ENCODE measurements at places on chromosomes 3 and 15.

- no peak for DNase-seq
These were observed 40.5 kb downstream of the SEMA3G start for GRCh38 chr3:52404391-52404790.

GRCh38 chr3:190088890-190089289 is 31.8 kb downstream of the P3H2 start:
- DNase-seq, result no peak

DNA sequence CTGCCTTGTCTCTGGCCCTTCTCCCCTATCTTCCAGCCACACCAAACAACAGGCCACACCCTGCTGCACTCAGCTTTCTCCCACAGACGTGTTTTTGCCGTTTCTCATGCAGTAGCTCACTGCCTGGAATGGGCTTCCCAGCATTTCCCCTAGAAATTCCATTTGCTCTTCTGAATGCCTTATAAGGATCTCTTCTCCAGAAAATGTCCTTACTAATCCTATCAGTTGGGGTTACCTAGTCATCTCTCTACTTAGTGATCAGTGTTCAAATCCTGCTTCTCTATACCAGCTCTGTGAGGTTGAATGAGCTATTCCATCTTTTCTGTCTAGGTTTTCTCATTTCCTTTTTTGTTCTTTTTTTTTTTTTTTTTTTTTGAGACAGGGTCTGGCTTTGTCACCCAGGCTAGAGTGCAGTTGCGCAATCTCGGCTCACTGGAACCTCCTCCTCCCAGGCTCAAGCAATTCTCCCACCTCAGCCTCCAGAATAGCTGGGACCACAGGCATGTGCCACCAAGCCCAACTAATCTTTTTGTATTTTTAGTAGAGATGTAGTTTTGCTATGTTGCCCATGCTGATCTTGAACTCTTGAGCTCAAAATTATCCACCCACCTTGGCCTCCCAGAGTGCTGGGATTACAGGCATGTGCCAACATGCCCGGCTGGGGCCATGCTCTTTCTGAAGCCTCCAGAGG is 98.2 kb upstream of the CHD2 start:
- DNase-seq, result no peak

DNA sequence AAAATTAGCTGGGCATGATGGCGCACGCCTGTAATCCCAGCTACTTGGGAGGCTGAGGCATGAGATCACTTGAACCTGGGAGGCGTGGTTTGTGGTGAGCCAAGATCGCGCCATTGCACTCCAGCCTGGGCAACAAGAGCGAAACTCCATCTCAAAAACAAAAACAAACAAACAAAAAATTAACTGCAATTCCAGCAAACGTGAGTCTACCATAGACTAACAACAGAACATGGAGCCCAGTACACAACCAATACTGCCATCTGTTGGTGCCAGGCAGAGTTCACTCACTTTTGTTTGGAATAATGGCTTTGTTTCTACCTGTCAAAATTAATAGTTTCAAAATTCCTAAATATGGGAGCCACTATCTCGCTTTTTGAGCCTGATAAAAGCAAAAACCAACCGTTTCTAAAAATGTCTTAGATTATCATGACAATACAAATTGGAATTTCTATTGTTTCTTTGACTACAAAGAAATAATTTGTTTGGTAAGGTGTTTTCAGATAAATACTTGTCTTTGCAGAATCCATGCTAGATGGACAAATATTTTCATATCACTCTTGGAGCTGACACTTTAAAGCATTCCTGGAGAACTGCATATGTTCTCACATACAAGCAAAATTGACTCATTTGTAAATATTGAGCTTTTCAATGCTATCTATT is 45.0 kb downstream of the GPR176 start:
- no peak for DNase-seq

DNA sequence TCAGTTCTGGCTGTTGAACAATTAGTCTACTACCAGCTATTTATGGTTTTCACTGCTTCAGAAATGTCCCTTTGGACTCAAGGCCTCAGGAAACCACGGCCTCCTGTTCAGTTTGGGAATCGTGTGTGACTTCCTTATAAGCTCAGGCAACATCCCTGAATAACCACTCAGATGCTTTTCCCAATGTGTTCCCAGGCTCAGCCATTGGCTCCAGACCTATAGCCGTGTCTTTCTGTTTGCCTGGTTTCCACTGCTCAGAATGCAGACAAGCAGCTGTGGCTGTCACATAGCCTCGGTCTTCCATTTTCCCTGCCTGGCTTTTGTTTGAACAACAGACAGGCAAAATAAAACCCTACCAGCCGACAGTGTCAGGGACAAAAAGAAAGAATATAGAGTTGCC is 63.2 kb upstream of the ATP2B2 start:
- no peak for DNase-seq

DNA sequence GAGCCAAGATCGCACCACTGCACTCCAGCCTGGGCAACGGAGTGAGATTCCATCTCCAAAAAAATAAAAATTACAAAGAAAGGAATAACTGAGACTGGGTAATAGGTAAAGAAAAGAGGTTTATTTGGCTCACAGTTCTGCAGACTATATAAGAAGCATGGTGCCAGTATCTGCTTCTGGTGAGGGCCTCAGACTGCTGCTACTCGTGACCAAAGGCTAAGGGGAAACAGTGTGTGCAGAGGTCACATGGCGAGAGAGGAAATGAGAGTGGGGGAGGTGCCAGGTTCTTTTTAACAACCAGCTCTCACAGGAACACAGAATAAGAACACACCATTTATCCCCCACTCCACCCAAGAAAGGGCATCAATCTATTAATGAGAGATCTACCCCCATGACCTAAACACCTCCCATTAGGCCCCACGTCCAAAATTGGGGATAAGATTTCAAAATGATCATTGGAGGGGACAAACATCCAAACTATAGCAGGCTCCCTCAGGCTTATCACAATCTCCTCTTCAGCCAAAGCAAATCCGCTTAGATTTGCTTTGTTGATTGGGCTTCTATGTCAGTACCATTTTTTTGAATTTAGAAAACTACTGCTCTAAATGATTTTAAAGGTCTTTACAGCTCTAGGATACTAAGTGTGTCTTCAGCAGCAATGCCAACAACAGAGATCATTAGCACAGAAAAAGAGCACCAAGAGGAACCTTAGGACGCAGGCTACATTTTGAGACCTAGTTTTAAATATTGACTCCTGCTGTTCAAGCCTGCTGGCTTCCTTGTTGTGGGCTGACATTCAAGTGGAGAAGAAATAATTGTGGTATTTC is 84.2 kb upstream of the TBL1XR1 start:
- DNase-seq, result no peak

- no peak for DNase-seq
These were observed 330.2 kb downstream of the OCA2 start for GRCh38 chr15:27768732-27769475.

- DNase-seq, result no peak
These were observed 264.0 kb upstream of the SLITRK3 start for GRCh38 chr3:165459924-165460835.
